Right hindlimb (tissue), 1 donor: ENCODE measurements at places on chromosomes 3 and 15.

DNA sequence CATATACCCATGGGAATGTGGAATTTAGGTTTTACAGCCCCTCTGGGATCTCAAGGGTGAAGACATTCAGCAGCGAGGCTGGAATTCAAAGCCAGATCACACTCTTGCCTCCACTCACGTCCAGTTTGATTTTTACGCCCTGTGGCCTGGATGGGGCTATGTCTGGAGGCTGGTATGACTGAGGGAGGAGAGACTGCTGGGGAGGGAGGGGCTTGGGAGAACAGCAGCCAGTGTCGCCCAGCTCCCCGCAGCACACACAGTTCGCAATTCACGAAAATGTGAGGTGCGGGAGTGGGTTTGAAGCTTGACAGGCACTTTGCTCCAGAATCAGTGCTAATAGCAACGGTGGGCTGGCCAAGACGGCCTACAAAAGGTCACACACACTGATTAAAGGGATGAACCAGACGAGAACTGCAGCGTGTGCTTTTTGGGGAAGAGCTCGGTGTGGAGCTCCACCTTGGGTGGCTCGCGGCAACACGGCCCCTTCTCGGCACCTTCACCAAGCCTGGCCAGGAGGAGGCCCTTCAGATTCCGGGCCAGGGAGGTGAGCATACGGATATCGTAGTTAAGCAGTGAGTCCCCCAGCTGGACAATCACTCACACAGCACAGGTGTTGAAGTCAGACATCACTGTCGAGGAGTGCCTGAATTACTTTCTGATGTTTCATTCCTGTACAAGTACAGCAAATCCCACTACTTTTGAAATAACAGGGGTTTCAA is 16.4 kb downstream of the EHD4 start:
- DNase-seq: no peak

GRCh38 chr3:35640190-35641165 is 1.2 kb downstream of the ARPP21 start:
- DNase-seq: no peak

- DNase-seq: no peak
Measured at GRCh38 chr15:35910227-35910626, 364.3 kb upstream of the DPH6 start.

- DNase-seq: peak; percentile 65
Measured at GRCh38 chr15:98547741-98548138, 100.6 kb upstream of the IGF1R start.

DNA sequence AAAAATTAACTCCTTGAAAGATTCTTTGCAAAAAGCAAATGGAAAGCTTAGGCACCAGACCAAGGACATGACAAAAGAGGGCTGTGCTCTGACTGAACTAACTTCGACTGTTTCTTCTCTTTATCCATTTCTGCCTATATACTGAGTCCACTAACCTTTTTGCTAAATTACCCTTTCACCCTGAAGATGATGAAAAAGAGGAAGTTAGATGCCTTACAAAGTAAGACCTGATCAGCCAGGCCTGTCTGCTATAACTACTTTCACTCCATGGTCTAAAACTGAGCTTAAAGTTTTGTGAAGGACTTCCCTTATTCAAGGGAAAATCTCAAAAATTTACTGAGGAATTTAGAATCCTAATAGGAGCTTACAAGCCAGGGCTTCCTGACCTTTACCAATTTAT is 6.2 kb upstream of the IGSF10 start:
- DNase-seq: no peak

DNA sequence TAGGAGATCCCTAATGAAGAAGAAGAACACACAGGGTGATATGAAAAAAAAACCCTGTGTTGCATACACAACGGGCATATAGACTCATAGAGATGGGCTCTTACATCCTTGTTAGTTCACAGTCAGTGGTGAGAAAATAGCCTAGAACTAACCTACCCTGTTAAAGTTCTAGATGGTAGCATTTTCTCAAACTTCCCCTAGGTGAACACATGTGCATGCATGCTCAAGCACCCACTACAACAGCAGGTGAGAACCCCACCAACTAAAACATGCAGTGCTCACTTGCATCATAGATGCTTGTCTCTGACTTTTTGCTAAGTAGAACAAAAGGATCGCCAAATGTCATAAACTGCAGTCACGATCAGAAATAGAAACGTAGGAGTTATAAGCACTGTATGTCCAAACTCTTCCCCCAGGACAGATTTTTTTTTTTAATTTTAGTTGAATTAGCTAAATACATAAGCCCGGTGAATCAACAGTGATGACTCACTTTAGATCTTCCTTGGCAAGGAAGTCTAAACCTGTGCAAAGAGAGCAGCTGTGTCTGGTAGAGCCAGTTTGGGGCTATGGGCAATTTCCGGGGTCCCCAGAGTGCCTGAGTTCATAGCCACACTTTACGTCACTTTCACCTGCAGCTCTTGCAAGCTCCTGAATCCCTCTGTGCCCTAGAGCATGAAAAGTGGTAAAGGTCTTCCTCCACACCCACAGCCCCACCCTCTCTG is 96.2 kb upstream of the SEMA6D start:
- no peak for DNase-seq

- DNase-seq: no peak
Measured at GRCh38 chr3:112053229-112053628, 18.7 kb downstream of the TMPRSS7 start.

DNA sequence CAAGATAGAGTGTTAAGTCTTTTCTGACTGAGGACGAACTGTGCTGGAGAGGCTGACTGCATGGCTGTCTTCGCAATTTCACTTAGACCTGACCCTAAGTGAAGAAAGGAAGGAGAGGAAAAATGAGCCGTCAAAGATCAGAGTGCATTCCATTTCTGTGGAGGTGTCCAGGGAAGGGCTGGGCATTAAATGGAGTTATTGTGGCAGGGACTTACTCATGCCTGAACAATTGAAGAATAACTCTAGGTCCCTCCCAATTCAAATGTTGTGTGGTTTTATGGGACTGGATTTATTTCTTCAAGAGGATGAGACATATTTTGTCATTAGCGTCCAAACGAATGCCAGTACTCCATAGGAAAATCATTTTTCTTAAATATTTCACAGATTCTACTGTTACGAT is 187.3 kb upstream of the CFAP20DC start:
- DNase-seq: no peak

DNA sequence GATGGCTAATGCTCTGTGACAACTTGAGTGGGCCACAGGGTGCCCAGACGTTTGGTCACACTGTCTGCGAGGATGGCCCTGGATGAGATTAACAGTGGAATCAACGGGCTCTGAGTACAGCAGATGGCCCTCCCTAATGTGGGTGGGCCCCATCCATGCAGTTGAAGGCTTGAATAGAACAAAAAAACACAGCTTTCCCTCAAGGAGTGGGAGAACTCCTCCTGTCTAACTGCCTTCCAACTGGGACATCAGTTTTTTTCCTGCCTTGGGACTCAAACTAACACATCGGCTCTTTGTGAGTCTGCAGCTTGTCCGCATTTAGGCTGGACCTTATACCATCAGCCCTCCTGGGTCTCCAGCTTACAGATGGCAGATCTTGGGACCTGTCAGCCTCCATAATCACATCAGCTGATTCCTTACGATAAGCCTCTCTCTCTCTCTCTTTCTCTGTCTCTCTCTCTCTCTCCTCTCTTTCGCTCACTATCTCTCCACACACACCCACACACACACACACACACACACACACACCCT is 20.8 kb downstream of the FAM174B start:
- DNase-seq: no peak

- DNase-seq: no peak
Measured at GRCh38 chr3:45311953-45312801, 76.2 kb upstream of the LARS2 start.

GRCh38 chr3:181692311-181693145 is 19.2 kb upstream of the SOX2 start:
- no peak for DNase-seq

GRCh38 chr3:149277331-149277813 is 55.7 kb upstream of the CP start:
- no peak for DNase-seq

- DNase-seq: no peak
Measured at GRCh38 chr3:114764056-114764492, 383.0 kb downstream of the ZBTB20 start.

DNA sequence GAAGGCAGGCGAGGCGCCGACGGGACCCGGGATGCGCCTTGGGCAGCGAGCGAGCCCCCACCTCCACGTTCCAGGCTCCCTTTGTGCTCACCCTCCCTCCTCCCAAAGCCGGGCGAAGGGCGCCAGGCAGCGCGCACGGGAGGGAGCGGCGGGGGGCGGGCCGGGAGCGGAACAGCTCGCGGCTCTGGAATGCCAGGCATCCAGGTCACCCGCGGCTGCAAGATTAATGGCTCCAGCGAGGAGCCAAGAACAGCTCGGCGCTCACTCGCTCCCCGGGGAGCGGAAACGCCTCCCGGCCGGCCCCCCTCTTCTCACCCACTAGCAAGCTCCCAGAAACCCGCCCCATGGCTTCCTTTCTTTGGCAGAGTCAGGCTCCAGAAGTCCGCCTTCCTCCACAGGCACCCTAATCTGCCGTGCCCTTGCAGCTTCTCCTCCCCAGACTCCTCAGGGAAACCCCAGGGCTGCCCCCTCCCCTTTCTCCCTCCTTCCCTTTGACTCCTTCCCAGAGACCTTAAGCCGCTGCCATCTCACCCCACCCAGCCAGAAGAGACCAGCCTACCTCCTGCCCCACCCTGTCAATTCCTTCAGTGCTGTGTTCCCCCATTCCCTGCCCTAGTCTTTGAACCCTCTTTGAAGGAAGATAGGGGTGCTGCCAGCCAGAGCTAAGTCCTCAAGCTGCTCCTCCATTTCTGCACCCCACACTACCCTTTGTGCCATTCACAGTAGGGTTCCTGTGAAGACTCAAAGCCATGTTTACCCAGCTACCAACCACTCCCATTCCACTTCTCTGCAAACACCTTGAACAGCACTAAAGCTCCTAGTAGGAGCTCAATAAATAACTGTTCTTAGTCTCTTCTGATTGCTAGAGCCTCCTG is 9.9 kb downstream of the AMOTL2 start:
- peak; percentile 94 for DNase-seq

DNA sequence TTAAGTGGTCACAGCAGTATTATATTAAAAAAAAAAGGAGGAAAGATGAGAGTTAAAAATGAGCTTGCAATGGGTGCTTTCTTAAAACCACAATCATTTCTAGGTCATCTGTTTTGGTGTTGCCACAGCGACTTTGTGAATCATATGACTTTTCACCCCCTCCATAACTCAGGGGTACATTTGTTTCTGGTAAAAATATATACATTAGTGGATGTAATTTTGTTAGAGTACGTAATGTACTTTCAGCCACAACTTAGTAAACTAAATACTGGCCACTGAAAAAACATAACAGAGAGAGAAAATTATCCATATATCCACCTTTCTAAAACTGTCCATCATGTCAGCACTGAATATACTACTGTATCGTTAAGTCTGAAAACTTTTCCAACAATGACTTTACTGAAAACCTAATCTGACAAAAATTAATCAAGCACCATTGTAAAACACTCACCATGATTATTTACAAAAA is 3.4 kb downstream of the ANKRD28 start:
- no peak for DNase-seq

GRCh38 chr15:85748729-85749128 is 46.0 kb downstream of the KLHL25 start:
- DNase-seq: peak; percentile 23

DNA sequence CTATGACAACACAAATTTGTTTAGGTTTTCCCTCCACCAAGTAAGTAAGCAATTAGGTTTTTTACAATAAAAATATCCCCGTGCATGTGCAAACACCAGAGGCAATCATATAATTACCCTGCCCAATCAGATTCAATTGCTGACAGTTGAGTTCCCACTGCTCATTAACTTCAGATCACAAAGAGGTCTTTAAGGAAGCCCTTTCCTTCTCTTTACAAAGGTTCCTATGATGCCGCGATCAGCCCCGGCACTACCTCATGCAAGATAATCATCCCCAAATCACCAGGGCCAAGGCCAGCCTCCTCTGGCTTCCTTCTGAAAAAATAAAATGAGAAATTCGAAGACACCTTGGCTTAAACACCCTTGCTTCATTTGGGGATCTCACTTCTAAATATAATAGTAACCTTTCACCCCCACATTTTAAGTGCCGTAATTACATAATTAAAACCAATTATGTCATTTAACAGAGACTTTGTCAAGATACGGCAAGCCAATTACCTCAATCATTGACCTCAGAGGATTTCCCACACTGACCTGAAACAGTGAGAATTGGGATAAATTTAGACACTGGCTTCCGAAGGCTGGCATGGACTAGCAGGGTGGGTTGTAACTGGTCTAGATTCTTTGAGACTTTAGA is 121.3 kb upstream of the WNT5A start:
- DNase-seq: no peak

DNA sequence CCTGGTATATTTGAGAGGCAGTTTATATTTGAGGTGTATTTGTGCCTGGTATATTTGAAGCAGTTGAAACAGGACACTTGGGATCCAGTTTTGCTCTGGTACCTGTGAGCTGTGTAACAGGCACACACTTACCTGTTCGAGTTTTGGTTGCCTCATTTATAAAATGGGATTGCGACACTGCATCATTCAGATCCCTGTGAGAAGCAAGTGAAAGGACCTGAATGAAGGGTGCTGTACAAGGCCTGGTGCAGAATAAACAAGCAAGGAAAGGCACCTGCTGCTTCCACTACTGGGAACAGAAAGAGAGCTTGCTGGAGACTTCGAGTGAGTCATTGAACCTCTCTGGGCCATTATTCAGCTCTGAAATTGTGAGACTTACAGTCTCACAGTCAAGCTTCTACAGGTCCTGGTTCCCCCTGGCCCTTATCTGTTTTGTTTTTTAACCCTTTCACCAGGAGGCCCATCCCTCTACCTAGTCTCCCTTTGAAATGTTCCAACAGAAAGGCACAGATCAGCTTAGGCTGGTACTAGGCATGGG is 11.5 kb downstream of the FETUB start:
- no peak for DNase-seq

DNA sequence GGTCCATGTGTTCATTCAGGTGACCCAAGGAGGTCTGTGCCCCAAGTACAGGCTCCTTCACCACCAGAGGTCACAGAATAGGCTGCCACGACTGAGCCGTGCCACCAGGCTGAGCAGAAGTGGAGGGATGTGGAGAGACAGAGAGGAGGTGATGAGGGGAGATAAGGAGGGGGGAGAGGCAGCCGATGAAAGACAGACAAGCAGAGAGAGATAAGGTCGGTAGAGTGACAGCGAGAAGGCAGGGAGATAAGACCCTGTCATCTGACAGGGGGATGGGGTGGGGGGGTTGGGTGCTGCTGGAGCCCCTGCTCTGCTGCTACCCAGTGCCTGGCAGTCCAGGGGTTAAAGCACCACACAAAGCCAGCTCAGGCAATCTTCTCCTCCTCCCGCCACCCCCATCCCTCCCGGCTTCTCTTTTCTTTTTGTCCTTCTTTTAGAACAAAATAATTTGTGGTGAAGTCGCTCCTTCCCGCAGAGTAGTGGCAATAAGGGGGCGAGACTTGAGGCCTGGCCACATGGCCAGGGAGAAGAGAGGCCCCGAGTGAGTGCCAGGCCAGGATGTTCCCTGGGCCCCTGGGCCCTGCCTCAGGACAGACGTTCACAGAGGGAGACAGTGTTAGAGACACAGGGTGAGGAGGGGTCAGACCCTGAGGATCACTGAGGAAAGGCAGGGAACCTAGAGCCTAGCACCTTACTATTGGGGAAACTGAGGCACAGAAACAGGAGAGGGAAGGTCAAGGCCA is 67.9 kb downstream of the CACNA2D2 start:
- no peak for DNase-seq

GRCh38 chr3:124249038-124249437 is 257.1 kb upstream of the ROPN1 start:
- DNase-seq: no peak
